Osteoblast (primary cell): ENCODE measurements at places on chromosomes 12 and 14.

GRCh38 chr14:79011920-79012204 lies 841.7 kb downstream of the NRXN3 start:
- H3K36me3 ChIP-seq, result no peaks in the 10 kb centered on the region
- DNase-seq, result peak; percentile 65
- no peaks in the 10 kb centered on the region for H3K27me3 ChIP-seq
- peaks cover 5% of the 10 kb centered on the region for H3K4me1 ChIP-seq
- H3K27ac ChIP-seq, result peak overlapping the region; percentile 70

GRCh38 chr12:53053218-53054111 lies 3.6 kb downstream of the TNS2 start:
- H3K27me3 ChIP-seq, result no peaks in the 10 kb centered on the region
- H3K36me3 ChIP-seq, result peaks cover 44% of the 10 kb centered on the region
- peak; percentile 88 for DNase-seq
- peaks cover 71% of the 10 kb centered on the region for H3K4me1 ChIP-seq
- H3K4me3 ChIP-seq, result no peak overlapping the region

GRCh38 chr12:89470741-89471509 lies 53.7 kb downstream of the GALNT4 start:
- no peak overlapping the region for H3K4me3 ChIP-seq
- peaks cover 18% of the 10 kb centered on the region for H3K4me1 ChIP-seq
- DNase-seq, result no peak
- no peaks in the 10 kb centered on the region for H3K36me3 ChIP-seq

DNA sequence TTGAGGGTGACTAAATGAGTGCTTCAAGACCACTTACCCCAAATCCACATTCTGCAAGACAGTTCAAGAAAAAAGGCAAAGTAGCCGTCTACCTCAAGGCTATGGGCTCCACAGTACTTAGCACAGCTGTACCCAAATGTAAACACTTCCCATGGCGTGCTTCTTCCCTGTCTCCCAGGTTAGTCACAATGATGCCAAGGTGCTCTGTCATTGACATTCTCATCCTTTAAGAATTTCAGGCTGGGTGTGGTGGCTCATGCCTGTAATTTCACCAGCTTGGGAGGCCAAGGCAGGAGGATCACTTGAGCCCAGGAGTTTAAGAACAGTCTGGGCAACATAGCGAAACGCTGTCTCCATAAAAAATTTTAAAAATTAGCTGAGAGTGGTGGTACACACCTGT lies 51.2 kb upstream of the CERS5 start:
- peaks cover 50% of the 10 kb centered on the region for H3K36me3 ChIP-seq
- peak overlapping the region; percentile 84 for H3K4me3 ChIP-seq
- peak overlapping the region; percentile 41 for H3K27ac ChIP-seq
- no peaks in the 10 kb centered on the region for H3K27me3 ChIP-seq
- no peak for DNase-seq

DNA sequence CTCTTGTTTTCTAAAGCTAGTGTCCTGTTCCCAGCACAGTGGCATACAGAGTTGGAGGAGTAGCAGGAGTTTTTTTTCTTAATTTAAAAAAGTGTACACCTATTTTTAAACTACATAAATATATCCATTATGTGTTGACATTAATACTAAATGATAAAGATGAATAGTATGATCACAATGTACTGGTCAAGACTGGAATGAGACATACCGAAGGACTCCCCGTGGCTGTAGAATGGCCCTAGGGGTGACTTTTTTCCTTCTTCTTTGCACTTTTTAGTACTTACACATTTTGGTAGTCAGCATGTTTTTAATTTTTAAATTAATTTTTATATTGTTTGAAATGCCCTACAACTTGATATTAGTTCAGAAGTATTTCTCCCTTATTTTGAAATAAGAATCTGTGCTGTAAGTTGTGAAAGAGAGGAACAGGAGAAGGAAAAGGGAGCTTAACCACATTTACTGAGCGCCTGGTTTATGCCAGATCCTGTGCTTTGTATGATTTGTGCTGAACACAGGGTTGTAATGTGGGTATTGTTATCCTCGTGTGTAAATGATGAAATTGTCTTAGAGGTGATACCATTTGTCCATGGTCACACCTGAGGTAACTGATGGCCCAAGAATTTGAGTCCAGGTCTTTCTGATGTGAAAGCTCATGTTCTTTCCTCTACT lies 136.5 kb downstream of the TGFB3 start:
- no peak overlapping the region for H3K4me3 ChIP-seq
- H3K4me1 ChIP-seq, result peaks cover 19% of the 10 kb centered on the region
- DNase-seq, result no peak
- no peaks in the 10 kb centered on the region for H3K36me3 ChIP-seq
- no peak overlapping the region for H3K27ac ChIP-seq
- H3K27me3 ChIP-seq, result no peaks in the 10 kb centered on the region

GRCh38 chr12:108846290-108846701 lies 11.1 kb downstream of the SSH1 start:
- no peak for DNase-seq
- H3K27ac ChIP-seq, result peak overlapping the region; percentile 62
- H3K27me3 ChIP-seq, result no peaks in the 10 kb centered on the region

- H3K27ac ChIP-seq, result peak overlapping the region; percentile 17
- DNase-seq, result peak; percentile 34
- peak overlapping the region; percentile 59 for H3K4me3 ChIP-seq
- peaks cover 4% of the 10 kb centered on the region for H3K4me1 ChIP-seq
- H3K36me3 ChIP-seq, result no peaks in the 10 kb centered on the region
Observed at GRCh38 chr14:67963960-67964812, 144.6 kb downstream of the RAD51B start.

- H3K27ac ChIP-seq, result no peak overlapping the region
- H3K27me3 ChIP-seq, result peaks cover 75% of the 10 kb centered on the region
- no peaks in the 10 kb centered on the region for H3K36me3 ChIP-seq
- no peak overlapping the region for H3K4me3 ChIP-seq
- H3K4me1 ChIP-seq, result no peaks in the 10 kb centered on the region
Observed at GRCh38 chr12:211639-212414, 2.1 kb downstream of the SLC6A12 start.

DNA sequence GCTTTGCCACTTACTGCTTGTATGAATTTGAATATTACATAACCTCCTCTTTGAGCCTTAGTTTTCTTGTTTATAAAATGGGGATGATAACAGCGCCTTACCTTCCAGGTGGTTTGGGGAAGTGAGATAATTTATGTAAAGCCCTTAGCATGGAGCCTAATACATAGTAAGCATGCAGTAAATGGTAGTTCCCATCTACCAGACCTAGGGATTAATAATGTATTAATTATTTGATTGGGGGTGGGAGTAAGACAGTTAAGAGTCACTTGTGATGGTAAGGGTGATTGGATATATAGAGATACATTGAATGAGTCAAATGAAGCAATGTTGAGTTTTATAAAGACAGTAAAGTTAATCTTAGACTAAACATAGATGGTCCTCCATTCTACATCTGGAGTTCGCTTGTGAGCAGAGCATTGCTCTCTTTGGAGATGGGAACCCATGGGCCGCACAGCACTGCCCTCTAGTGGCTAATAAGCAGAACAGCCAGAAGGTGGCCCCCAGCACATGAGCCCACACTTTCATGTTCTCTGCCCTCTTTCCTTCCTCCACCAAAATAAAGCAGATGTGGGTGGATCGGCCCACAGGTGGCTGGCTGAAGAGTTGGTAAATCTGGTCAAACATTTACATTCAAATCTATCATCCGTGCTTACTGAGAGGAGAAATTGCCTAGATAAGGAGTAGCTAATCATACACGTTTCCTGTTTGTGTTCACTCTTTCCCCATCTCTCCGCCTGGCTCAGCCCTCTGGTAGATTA lies 26.5 kb upstream of the TAMALIN start:
- H3K4me1 ChIP-seq, result peaks cover 32% of the 10 kb centered on the region
- H3K27me3 ChIP-seq, result no peaks in the 10 kb centered on the region
- DNase-seq, result peak; percentile 90
- H3K4me3 ChIP-seq, result no peak overlapping the region
- H3K27ac ChIP-seq, result no peak overlapping the region

- H3K27me3 ChIP-seq, result no peaks in the 10 kb centered on the region
- DNase-seq, result no peak
- H3K4me1 ChIP-seq, result peaks cover 27% of the 10 kb centered on the region
- peaks cover 76% of the 10 kb centered on the region for H3K36me3 ChIP-seq
- H3K4me3 ChIP-seq, result no peak overlapping the region
Observed at GRCh38 chr12:53186745-53187144, 6.0 kb upstream of the CSAD start.

GRCh38 chr12:45658020-45658419 lies 71.5 kb upstream of the ARID2 start:
- H3K27me3 ChIP-seq, result no peaks in the 10 kb centered on the region
- no peak overlapping the region for H3K4me3 ChIP-seq
- H3K4me1 ChIP-seq, result no peaks in the 10 kb centered on the region
- H3K36me3 ChIP-seq, result no peaks in the 10 kb centered on the region
- H3K27ac ChIP-seq, result no peak overlapping the region
- no peak for DNase-seq

DNA sequence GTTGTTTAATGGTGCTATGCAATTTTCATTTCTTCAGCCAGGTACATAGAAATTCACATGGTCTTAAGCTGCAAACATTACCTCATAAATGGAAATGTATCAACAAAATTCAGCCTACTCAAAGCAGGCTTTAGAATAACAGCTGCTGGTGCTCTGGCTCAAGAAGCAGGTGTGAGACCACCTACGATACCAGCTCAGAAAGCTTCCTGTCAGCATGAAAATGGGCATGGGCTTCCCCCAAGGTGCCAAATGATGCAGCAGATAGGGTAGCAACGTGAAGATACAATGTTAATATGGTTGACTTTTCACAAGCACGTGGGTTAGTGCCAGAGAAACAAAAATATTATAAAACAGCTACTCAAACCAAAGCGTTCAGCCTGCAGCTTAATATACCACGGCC lies 343.4 kb upstream of the PRICKLE1 start:
- H3K36me3 ChIP-seq, result no peaks in the 10 kb centered on the region
- H3K27ac ChIP-seq, result no peak overlapping the region
- H3K4me3 ChIP-seq, result no peak overlapping the region

- DNase-seq, result no peak
- H3K4me1 ChIP-seq, result peaks cover 30% of the 10 kb centered on the region
- H3K27me3 ChIP-seq, result no peaks in the 10 kb centered on the region
- H3K27ac ChIP-seq, result peak overlapping the region; percentile 73
- H3K4me3 ChIP-seq, result no peak overlapping the region
Observed at GRCh38 chr12:110180591-110181005, 56.4 kb downstream of the IFT81 start.

DNA sequence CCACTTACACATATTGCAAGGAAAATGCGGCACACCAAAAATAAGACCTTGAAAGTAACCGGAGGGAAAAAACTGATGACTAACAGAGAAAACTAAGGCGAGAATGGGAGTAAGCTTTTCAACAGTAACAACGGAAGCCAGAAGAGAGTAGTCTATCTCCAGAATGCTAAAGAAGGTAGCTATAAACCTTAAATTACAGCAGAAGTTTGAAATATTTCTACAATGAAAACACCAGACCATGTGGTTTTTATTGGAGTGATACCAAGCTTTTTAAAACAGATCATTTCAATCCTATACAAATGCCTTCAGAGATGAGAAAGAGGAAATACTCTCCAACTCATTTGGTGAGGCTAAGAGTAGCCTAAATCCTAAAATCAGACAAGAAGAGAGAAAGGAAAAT lies 209.5 kb downstream of the ANO6 start:
- peaks cover 16% of the 10 kb centered on the region for H3K4me1 ChIP-seq
- no peak overlapping the region for H3K4me3 ChIP-seq
- peak overlapping the region; percentile 45 for H3K27ac ChIP-seq
- peak; percentile 23 for DNase-seq

GRCh38 chr12:12823300-12823699 lies 10.2 kb downstream of the DDX47 start:
- H3K27ac ChIP-seq, result peak overlapping the region; percentile 95
- DNase-seq, result peak; percentile 80
- H3K4me1 ChIP-seq, result peaks cover 57% of the 10 kb centered on the region
- no peaks in the 10 kb centered on the region for H3K27me3 ChIP-seq
- peaks cover 76% of the 10 kb centered on the region for H3K36me3 ChIP-seq

DNA sequence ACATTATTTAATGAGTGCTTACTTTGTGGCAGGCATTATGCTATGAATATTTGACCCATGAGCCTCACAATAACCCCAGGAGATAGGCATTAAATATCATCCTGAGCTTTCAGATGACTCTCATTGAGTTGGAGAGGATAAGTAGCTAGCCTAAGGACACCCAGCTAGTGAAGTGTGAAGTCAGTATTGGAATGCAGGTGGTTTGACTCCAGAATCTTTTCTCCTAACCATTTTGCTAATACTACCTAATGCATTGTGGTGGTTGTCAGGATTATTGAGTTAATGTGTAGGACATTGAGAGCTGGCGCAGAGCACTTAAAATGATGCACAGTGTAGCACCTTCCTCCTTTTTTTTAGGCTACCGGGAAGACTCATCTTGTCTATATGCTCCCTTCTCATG lies 3.8 kb upstream of the CDKL1 start:
- H3K4me3 ChIP-seq, result no peak overlapping the region
- H3K36me3 ChIP-seq, result no peaks in the 10 kb centered on the region

DNA sequence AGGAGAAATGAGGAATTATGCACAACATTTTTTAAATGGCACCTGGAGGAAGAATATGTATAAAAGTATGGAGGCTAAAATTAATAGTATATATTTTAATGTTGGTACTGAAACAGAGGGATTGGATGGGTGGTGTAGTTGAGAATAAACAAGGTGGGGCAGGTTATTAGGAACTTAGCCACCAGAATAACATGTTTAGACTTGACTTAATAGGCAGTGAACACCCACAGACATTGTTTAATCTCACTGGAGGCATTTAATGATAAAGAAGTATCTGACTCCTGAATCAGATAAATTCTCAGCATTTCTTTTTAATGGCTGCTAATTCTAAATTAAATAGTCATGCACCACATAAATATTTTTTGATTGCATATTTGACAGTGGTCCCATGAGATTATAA lies 139.7 kb downstream of the CNTN1 start:
- H3K27ac ChIP-seq, result no peak overlapping the region
- no peaks in the 10 kb centered on the region for H3K36me3 ChIP-seq
- no peaks in the 10 kb centered on the region for H3K4me1 ChIP-seq

- DNase-seq, result no peak
- H3K27me3 ChIP-seq, result no peaks in the 10 kb centered on the region
- no peaks in the 10 kb centered on the region for H3K4me1 ChIP-seq
- no peak overlapping the region for H3K27ac ChIP-seq
- no peaks in the 10 kb centered on the region for H3K36me3 ChIP-seq
Observed at GRCh38 chr12:102182635-102183034, 15.0 kb downstream of the PMCH start.
